ENCODE measurements at places on chromosomes 2 and 18.

DNA sequence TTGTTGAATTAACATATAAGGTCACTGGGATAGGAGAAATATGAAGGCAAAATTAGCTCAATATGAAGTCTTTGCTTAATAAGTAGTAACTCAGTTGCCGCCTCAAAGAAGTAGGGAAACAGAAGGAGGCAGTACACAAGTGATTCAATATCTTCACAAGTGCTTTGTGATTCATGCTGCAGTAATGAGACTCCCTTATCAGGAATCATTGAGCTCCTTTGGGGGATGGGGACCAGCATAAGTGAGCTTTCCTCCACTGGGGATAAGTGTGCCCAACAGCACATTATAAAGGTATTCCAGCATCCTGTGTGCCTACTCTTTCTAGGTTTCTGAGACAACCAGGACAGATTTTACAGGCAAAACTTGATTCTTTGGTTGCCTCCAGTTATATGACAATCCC, 323.4 kb upstream of the UBE2E3 start:
- DNase-seq, result no peak

GRCh38 chr2:241432824-241433448, 75.4 kb downstream of the STK25 start:
- DNase-seq, result no peak

DNA sequence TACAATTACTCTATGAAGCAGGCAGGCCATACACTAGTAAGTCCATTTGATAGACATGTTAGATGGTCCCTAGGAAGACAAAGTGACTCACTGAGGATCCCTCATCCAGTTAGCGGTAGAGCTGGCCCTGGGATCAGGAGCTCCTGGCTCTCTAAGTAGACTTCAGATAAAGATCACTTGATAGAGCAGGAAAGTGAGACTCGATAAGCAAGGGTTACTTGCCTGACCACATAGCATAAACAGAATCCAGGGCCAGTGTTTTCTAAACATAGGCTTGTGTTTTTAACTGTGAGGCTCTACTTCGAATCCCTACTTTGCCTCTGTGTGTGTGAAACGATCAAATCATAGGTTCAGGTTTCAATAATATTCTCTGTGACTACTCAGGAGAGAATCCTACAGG, 355.2 kb upstream of the TRIB2 start:
- no peak for DNase-seq

DNA sequence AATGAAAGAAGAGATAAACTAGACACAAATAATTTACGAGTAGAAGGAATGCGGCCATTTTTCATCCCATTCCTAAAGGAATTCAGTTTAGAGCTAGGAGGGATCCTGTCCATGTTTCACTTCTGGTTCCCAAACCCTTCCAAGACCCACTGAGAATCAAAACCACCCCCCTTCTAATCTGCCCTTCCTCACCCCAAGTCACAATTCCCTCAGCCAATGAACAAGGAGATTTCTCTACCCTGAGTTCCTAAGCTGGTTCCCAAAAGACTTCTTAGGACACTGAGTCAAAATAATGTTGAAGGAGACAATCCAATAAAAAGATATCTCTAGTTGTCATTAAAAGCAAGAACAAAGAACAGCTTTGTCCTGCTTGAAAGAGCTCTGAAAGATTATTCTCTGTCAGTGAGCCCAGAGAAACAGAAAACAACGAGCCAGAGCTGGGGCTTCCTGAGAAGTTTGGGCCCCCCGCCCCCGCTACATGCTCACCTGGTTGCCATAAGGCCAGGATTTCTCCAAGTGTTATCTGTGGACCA, 45.7 kb downstream of the STK39 start:
- no peak for DNase-seq

DNA sequence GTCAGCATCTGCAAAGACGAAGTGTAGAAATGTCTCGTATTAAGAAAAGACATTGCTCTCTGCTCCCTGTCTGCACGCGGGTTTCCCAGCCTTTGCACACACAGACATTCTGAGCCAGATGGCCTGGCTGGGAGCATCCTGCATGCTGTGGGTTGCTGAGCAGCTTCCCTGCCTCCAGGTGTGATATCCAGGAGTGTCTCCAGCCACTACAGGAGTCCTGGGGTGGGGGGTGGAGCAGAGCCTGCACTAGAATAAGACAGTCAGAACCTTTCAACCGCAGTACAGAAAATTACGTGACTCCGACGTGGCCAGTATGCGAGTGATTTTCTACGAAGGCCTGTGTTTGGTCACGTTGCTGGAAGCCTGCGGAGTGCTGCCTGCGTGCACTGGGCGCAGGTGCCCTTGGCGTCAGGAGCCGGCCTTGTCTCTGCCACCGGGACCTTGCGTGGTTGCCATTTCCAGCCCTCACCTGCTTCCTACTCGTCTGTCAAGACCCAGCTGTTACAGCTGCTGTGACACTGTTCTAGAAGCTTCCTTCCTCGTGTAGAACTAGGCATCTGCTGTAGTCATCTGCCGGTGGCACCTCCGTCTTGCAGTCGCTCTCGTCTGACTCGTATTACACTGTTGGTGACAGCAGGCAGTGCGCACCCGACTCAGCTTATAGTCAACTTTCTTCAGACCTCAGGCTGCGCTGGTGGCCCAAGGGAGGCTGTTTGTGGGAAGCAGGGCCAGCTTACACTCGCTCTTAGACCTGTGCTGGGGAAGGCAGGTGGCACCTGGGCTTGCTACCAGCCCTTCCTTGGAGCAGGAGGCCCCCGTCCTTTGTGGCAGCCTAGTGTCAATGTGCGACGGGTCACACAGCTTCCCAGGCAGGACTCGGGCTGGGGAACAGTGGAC, 11.2 kb downstream of the CTDP1 start:
- DNase-seq, result no peak

Measured in CD4-positive, alpha-beta T cell treated with Interleukin-15 for 4 hours (primary cell).